ENCODE measurements at places on chromosomes 12 and 14.

- no peak for DNase-seq
Measured at GRCh38 chr14:96576359-96576758, 74.2 kb downstream of the PAPOLA start.

DNA sequence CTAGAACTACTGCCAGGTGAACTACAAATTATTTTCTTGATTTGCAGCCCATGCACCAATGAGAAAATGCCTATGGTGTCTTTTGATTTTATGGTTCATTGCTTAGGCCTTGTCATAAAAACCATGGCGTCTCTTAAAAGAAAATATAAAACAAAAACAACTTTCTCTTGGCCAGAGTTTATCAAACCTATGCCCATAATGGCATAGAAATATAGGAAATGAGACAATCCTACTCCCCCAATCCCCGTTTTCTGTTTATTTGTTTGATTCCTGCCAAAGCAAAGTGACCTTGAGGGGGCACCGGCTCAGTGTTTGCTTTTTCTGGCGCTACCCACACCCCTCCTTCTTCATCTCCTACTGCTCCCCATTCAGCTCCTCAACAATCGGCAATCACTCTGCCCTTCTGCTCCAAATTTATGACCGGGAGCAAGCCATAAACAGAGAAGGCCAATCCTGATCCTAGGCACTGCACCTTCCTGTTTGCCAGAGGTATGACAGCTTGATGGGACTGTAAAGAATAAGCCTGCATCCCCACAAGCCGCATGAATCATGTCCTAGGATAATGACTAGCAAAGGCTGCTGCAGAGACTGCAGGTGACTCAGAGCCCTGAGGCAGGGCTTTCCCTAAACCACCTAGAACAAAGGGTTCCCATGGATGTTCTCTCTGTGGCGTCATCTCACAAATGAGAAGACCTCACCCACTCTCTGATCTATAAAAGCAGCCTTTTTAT, 874.9 kb downstream of the NRXN3 start:
- no peak for DNase-seq

GRCh38 chr14:32102152-32102787, 25.2 kb downstream of the ARHGAP5 start:
- DNase-seq = no peak

DNA sequence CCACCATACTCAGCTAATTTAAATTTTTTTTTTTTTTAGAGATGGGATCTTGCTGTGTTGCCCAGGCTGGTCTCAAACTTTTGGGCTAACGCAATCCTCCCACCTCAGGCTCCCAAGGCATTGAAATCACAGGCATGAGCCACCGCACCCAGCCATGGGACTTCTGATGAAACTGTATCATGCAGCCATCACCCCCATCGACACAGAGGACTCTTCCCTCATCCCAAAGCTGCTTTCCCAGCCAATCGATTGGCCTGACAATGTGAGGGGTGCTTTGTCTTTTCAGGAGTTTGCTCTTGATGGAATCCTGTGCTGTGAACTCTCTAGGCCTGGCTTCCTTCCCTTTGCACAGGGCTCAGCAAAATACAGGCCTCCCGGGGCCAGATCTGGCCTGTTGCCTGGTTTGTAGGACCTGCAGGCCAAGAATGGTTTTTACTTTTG, 59.6 kb upstream of the NCOR2 start:
- DNase-seq = no peak

DNA sequence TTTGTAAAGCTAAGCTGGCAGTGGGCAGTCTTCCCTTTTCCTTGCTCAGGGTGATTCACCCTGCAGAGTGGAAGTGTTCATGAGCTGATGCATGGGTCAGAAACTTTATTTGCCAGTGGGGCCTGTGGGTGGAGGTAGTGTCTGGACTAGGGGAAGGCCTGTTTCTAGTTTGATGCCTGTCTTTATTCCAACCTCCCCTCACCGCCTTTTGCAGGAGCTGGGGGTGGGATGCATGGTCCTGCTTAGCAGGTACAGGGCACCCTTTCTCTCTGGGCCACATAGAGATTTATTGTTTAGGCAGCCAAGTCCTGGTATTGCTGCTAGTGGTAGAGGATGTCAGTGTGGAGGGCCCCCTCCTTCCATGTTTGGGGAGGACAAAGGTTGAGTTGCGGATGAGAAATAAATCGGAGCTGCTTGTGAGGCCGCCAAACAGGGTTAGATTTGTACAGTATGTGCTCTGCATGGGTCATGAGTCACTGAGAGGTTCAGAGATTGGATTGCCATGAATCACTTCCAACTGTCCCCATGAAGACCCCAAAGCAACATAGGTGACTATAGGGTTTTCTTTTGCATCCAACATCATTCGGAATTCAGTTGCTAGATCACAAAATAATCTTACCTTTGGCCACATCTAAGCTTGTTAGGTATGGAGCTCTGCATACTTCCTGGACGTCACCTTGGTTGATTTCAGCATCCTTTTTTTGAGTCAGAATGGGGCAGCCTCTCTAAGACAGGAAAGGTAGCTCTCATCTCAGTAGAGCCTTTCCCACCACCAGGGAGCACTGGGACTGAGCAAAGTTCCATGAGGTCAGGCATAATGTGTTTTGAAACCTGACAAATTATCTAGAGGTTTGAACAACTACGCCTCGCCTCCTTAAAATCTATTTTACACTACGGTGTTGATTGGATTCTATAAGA, 8.8 kb downstream of the SMOC1 start:
- DNase-seq = no peak

DNA sequence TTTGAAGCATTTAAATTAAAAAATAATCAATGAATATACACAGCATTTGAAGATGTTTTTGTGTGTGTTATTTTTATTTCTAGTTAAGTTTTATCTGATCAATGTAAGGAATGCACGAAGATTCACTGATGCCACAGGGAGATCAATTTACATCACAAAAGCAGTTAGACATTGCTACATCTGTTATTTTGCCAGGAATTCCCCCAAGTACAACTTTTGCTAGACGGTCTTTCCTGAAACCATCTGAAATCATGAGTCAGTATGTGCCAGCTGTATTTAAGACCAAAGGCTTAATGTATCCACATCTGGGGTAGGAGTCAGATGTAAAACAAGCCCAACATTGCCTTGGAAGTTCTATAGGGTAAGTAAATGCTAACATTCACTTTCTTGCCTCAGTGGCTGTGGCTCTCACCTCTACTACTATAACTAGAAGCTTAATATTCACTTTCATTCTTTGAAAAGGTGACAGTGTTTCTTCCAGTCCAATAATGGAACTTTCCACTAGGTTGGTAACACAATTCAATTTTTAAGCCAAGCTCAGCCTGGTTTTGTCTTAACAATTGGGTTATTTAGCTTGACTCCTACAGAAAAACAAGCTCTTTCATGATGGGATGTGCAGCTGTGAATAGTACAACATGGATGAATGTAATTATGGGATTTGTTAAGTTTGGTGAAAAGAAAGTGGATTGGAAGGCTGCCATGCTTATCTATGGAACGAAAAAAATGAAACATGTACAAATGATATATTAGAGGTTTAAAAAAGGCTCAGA, 385.4 kb upstream of the TMEM132C start:
- no peak for DNase-seq

- no peak for DNase-seq
Measured at GRCh38 chr14:92316176-92316575, 6.8 kb upstream of the SLC24A4 start.

- DNase-seq = no peak
Measured at GRCh38 chr12:3155702-3156370, 78.7 kb downstream of the TSPAN9 start.

DNA sequence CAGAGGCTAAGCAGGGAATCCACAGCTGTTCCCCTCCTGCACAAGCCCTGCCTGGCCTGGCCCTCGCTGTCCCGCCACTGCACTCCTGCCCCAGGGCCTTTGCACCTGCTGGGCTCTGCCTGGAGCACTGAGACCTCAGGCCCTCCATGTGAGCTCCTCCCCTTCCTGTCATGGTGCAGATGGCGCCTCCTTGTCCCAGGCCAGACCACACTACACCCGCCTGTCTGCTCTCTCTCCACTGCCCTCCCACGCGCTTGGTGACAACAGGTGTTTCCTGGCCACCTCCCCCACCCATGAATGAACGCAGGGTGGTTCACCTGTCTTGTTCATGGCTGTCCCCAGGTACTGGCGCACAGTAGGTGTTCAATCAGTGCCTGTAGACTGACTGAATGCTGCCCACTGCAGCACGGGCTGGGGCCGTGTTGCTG, 82.9 kb downstream of the NCOR2 start:
- no peak for DNase-seq

DNA sequence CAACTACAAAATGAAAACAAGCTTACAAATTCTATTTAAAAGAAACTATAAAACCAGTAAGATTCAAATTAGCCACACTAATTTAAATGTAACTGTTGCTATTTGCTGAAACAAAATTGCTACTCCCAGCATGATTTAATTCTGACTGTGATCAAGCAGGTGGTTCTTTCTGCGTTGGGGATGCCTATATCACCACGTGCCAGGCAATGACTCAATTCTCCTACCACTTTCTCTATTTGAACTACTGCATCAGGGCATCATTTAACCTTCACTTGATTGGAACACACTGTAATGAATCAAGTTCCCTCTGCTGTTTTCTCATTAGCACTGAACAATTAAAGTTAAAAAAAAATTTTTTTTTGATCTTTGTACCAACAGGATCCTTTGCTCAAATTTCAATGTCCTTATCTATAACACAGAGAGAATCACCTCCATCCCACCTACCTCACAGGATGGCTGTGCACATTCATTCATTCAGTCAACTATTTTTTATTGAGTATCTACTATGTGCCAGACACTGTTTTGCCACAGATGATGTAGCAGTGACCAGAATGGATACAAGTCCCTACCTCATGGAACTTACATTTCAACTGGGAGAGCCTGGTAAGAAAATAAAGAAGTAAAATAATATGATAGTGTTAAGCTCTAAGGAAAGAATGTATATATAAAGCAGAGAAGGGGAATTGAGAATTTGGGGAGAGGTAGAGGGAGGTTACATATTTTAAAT, 8.0 kb upstream of the ACTN1 start:
- no peak for DNase-seq
